ENCODE measurements at places on chromosomes 2 and 18.

GRCh38 chr2:31226266-31226665 lies 7.7 kb upstream of the EHD3 start:
- no peak for DNase-seq

GRCh38 chr2:132416723-132417395 lies at the start of gene GPR39:
Gene GPR39, plus strand, starts transcription at chr2:132416805.
- DNase-seq: no peak

DNA sequence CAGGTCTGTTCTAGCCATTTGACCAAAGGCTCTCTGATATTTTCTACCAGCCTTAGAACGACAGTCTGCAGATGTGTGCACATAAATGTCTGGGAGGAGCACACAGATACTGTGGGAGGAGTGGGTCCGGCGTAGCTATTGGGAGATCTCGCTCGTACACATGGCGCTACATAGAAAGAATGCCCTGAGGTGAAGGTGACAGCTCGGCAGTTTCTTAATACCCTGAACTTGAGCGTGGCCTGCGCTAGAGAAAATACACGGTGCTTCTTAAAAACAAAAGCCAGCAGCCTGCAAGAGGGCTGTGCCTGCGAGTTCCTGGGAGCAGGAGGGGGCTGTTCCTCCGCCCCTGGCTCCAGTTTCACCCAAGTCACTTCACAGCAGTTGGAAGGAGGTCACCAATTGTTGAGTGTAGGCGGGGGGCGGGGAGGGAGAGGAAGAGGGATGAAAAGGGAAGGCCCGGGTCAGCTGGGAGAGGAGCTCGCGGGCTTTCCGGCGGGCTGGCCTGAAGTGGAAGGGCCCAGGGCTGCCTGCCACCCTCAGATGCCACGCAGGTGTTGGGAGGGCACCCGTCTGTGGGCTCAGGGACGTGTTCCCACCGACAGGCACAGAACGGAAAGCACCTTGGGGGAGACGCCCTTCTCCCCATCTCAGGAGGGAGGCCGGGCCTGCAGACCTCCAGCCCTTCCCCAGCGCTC lies 124.7 kb upstream of the ZNF516 start:
- no peak for DNase-seq

DNA sequence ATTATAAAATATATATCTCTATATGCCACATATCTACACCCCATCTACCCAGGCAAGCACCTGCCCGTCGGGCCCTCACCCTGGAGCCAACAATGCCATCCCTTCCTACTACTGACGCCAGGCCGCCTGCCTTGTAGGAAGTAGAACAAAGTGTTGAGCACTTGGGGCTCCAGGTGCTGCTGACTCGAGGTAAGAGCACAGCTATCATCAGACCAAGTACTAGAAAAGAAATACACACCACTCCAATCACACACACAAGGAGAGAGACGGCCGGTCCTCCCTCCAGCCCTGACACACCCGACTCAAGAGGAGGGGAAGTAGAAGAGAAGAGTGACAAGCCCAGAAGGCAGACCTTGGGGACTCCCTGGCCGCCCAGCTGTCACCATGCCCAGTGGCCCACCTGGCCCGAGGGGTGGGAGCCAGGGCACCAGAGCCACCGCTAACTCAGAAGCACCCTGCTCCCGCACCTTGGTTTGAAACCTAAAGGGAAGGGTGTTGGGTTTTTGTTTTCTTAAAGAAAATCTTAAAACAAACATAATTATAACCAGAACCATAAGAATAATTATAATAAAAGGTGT lies 64.0 kb upstream of the POMC start:
- no peak for DNase-seq

DNA sequence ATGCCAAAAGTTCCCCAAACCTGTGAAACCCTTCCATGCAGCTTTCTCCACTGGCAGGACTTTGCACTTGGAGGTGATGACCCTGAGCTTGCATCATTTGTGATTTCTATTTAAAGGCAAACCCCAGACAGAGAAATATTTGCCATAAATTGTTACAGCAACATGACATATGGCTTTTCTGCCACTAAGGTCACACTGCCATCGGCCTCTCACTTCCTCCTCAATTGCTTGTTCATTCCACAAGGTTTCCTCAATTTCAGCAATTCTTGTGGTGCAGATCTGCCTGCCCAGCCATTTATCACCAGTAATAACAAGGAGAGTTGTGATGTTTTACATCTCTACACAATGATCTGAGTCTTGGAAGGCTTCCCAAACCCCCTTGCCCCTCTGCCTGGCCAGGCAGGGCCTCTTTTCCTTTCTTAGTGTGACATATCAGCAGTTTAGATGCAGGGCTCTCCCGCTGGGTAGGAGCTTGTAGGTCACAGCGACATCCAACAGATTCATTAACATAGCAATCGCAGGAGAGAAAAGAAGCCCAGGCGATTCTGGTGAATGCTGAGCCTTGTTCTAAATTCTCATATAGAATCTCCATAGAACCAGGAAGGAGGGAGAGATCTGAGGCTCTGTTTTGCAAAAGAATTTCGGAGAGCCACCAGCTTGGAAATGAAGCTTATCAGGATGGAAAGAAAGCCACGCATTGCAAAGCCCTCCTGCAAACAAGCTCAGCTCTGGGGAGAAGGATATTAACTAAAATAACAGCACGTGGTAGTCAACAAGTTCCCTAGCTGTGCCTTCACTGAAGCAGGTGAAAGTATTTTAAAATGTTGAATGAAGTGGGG lies 46.7 kb upstream of the ITGA6 start:
- peak; percentile 3 for DNase-seq

- no peak for DNase-seq
These were observed 6.5 kb downstream of the BIN1 start for GRCh38 chr2:127100251-127101047.

GRCh38 chr2:120271711-120272379 lies 19.2 kb downstream of the RALB start:
- DNase-seq: no peak

- no peak for DNase-seq
These were observed 110.3 kb upstream of the MGAT5 start for GRCh38 chr2:134143568-134143967.

DNA sequence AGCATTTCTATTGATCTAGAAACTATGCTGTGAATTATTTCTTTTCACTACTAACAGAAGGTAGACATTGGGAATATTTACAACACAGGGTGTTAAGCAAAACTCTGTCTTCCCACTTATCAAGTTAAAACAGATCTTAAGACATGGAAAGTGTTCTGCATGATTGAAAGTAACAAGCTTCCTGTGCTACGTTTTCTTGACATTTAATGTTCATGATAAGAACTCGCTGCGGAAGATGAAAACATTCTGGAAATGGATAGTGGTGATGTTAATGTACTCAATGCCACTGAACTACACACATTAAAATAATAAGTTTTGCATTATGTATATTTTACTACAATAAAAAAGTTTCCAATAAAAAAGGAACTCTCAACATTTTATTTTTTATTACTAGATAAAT lies 74.4 kb upstream of the SCN7A start:
- DNase-seq: no peak

DNA sequence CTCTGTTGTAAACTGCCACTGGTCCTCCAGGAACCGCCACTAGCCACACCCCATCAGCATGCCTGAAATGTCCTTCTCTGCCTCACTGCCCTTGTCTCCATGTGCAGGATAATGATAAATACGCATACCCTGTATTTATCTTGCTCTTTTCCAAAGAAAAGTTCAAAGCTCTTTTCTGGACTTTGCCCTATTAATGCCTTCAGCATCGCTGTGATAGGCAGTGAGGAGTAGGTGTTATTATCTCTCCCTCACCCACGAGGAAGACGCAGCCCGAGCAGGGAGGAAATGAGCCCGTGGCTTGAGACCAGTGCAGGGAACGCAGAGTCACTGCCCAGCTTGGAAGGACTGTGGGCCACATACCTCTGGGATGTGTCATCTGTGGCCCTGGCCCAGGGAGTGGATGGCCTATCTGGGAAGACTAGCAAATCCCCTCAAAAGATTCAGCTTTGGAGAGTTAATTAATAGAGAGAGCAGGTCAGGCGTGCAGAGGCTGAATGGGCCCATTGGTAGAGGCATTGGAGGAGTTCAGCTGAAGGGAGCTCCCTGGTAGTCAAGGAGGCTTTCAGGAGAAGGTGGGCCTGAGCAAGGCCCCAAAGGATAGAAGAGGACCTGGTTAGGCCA lies 39.5 kb upstream of the MCFD2 start:
- DNase-seq: peak; percentile 94

DNA sequence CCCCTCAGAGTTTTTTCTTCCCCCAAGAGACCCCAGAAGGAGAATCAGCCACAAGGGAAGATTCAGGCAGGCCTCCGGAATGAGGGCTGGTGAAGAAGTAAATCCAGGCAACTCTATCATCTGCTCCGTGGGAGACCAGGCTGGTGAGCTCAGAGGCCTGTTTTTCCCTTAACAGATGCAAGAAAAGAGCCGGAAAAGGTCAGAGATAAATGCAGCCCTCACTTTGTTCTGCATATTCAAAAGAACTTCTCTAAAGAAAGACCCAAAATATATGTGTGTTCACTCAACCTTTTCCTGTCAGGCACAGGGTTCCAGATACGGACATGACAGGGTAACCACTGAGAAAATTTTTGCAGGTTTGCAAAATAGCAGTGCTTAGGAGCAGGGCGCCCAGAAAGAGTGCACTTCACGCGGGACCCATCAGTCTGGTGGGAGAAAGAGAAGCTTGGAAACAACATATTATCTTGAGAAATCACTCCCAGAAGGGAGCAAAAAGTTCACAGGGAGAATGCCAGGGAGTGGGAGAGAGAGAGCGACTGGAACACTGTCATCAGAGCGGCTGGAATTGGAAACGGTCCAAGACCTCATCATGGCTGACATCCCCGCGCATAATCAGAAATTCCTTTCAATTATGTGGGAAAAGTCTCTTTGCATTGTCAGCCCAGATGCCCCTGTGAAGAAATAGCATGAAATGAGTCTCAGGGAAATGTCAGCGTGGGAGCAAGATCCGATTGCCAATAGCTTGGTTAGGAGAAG lies 244.8 kb upstream of the SLC14A2 start:
- DNase-seq: no peak

DNA sequence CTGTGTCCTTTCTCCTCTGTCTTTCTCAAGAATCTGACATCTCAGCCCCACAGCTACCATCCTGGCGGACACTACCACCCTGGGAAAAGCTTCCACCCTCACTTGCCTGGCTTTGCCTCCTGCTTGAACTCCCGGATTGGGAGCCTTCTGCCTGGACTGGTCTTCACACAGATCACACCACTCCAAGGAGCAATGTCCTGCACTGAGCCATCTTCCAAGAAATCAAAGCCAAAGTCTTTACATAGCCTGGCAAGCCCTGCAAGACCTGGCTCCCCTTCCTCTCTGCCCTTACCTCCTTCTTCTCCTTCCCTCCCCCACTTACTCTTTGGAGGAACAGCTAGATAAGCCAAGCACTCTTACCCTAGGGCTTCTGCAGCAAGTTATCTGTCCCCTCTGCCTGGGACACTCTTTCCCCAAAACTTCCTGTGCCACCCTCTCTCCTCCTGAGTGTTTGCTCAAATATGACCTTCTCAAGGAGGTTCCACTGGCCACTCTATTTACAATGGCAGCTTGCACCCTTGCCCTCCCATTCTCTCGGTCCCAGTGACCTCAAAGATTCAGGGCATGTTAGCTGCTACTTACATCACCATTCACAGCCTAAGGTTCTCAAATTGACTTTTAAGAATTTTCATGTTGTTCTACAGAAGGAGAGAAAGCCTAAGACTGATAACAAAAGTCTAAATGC lies 9.7 kb downstream of the ATP8B1 start:
- DNase-seq: no peak

GRCh38 chr2:160970052-160970965 lies 189.9 kb upstream of the TANK start:
- DNase-seq: peak; percentile 73

DNA sequence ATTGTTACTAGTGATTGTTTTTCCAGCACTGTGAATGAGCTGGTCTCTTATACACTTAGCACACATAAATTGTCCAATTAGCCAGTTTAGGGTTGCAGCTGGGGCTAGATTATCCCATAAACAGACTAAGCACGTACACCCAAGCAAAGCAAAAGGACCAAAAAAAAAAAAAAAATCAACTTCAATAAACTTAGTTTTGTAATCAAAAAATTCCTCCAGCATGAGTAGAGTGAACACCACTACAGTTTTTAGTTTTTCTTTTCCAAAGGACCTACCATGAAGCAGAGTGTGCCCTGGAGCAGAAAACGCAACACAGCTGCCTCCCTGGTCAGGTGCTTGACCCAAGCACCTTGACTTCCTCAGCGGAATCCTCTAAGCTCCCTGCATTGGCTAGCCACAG lies 249.4 kb upstream of the SLC14A2 start:
- DNase-seq: no peak

- DNase-seq: no peak
These were observed 2.4 kb upstream of the PROC start for GRCh38 chr2:127415593-127416505.

GRCh38 chr2:167646557-167646956 lies 600.8 kb downstream of the STK39 start:
- no peak for DNase-seq

- DNase-seq: no peak
These were observed 110.2 kb upstream of the ITGB6 start for GRCh38 chr2:160310118-160310828.

DNA sequence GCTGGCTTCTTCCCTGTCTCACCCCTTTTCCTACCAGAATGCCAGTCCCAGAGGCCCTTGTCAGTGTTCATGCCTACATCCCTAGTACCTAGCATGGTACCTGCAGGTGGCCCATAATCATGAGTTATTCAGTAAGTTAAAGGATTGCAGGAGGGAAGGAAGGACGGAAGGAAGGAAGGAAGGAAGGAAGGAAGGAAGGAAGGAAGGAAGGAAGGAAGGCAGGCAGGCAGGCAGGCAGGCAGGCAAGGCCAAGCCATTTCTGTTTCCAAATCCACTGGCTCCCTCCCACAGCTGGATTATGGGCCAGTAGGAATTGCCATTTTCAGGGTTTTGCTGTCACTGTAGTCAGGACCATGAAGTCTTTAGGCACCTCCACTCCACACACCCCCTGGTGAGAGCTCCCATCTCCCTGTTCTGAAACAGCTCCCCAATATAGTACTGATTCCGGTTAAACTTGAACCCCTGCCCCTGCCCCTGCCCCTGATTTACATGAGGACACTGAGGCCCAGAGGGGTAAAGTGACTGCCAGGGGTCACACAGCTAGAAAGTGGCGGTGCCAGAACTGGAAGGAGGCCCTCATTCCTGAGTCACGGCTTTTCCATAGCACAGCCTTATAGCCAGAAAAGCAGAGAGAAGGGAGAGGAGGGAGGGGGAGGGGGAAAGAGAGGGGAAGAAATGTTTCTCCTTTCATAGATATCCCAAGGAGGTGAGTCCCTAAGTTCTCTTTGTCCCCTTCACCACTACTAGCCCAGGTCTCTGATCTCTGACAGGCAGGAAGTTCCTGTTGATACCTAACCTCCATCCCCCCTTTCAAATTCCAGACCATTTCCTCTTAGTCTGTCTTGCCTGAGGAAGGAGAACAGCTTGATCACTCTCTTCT lies 12.2 kb upstream of the TNS1 start:
- DNase-seq: no peak

DNA sequence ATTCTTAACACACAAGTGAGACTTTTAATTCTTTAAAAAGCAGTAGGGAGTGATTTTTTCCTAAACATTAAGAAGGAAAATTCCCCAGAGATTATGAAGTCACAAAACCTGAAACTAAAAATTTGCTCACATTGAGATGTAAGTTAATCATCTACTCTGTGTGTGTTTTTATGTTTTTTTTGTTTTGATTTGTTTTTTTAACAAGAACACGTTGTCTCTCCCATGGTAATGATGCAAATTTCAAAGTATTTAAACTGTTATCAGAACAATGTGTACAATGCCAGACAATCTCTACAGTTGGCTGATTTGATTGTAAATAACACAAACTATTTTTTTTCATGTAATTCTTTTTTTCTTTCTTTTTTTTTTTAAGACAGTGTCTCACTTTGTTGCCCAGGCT lies 71.5 kb downstream of the COLEC12 start:
- no peak for DNase-seq

- DNase-seq: peak; percentile 23
These were observed 761.8 kb upstream of the ACVR2A start for GRCh38 chr2:147082850-147083522.

Data from HFFc6 (cell line).